NCI-H1105 (cell line): ENCODE measurements at places on chromosomes 1 and 21.

- DNase-seq = no peak
These were observed 129.5 kb upstream of the ERRFI1 start for GRCh38 chr1:8155528-8156186.

GRCh38 chr1:25182629-25183028, 49.7 kb downstream of the SYF2 start:
- no peak for DNase-seq

- no peak for DNase-seq
These were observed 172.6 kb downstream of the PLA2G4A start for GRCh38 chr1:187001198-187001889.

DNA sequence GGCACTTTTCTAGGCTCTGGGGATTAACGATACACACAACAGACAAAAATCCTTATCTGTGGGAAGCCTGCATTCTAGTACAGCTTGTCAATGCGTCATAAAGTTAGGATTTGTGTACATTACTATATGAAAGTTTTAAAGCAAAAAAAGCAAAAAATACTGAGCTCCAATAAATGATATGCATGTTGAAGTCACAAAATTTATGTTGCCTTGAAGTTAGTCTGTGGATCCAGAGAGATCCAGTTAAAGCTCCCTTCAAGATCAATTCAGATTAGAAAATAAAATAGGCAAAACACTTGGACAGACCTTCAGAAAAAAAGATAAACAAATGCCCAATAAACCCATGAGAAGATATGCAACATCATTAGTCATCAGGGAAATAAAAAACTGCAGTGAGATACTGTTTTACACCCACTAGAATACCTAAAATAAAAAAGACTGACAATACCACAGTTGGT, 33.1 kb upstream of the KCNQ4 start:
- DNase-seq = no peak

DNA sequence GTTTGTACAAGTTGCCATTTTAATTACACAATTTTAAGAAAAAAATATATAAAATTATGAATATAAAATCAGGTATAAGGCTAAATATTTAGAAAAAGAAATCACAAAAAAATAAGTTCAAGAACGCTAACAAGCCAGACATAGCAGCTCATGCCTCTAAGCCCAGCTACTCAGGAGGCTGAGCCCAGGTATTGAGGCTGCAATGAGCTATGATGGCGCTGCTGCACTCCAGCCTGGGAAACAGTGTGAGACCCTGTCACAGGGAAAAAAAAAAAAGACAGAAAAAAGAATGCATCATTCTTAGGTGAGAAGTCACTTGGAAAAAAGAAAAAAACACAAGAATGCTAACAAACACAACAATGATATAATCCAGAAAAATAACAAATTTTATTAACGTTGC, 112.3 kb upstream of the PRDX6 start:
- DNase-seq = no peak

GRCh38 chr1:84960371-84960770, 36.5 kb downstream of the MCOLN2 start:
- no peak for DNase-seq

GRCh38 chr1:14742181-14742980, 143.9 kb downstream of the KAZN start:
- DNase-seq = no peak

- DNase-seq = no peak
These were observed 18.6 kb downstream of the SPOCD1 start for GRCh38 chr1:31797216-31797615.

GRCh38 chr1:36381405-36381804, 4.3 kb downstream of the STK40 start:
- DNase-seq = no peak

DNA sequence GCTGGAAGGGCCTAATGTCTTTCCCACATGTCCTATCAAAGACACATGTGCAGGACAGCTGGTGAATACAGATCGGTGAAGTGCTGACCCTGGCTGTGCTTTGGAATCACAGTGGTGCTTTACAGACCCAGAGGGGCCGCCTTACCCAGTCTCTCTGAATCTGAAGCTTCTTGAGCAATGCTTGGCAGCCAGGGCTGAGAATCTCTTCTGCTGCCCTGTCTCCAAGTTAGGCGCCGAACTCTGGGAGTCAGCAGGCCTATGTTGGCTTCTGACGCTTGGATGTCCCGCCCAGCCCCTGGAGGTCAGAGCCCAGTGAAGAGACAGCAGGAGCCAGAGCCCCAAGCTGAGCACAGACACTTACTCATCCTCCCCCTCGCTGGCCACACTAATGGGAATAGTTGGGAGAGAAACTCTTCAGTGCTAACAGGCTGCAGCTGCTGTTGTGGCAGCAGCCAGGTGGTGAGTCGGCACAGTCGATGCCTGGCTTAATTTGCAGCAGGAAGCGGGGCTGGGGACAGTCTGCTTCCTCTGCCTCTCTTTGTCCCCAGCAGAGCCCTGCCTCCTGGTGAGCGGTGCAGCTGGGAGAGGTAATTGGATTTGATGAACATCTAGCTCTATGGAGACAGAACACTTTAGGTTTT, 68.1 kb downstream of the URB2 start:
- DNase-seq = peak; percentile 65
